Caudate nucleus (tissue), 63 donors: ENCODE measurements at places on chromosomes 2 and 18.

GRCh38 chr2:75246441-75247167 lies 47.3 kb upstream of the TACR1 start:
- no peak for DNase-seq

- no peak for DNase-seq
Observed at GRCh38 chr18:59768409-59768808, 71.2 kb upstream of the CCBE1 start.

GRCh38 chr2:136162438-136162837 lies 44.5 kb upstream of the CXCR4 start:
- no peak for DNase-seq

- DNase-seq, result no peak
Observed at GRCh38 chr2:187271825-187272224, 176.2 kb downstream of the CALCRL start.
